ENCODE measurements at places on chromosomes 16 and 17.

- DNase-seq, result no peak
Observed at GRCh38 chr17:76556765-76557367, 17.0 kb downstream of the PRCD start.

GRCh38 chr17:77365584-77366186, 224.9 kb downstream of the SEC14L1 start:
- DNase-seq, result no peak

- no peak for DNase-seq
Observed at GRCh38 chr16:70665113-70665694, 18.8 kb downstream of the IL34 start.

DNA sequence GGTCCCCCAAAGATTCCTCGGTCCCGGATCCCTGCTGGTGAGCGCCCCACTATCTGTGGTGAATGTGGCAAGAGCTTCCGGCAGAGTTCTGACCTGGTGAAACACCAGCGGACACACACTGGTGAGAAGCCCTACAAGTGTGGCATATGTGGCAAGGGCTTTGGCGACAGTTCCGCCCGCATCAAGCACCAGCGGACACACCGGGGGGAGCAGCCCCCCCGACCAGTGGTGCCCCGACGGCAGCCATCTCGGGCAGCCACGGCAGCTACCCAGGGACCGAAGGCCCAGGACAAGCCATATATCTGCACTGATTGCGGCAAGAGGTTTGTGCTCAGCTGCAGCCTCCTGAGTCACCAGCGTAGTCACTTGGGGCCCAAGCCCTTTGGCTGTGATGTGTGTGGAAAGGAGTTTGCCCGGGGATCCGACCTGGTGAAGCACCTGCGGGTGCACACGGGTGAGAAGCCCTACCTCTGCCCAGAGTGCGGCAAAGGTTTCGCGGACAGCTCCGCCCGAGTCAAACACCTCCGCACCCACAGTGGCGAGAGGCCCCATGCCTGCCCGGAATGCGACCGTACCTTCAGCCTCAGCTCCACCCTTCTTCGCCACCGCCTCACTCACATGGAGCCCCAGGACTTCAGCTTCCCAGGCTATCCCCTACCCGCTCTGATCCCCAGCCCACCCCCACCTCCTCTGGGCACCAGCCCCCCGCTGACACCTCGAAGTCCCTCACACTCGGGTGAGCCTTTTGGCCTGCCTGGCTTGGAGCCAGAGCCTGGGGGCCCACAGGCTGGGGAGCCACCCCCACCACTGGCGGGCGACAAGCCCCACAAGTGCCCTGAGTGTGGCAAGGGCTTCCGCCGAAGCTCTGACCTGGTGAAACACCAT, 2.8 kb downstream of the ZNF48 start:
- no peak for DNase-seq

Data from epithelial cell of prostate (primary cell).